ENCODE measurements at places on chromosomes 13 and 19.

- DNase-seq: no peak
These were observed 1219.1 kb downstream of the UQCRFS1 start for GRCh38 chr19:27993619-27994570.

GRCh38 chr13:31725841-31726240 lies 13.5 kb upstream of the RXFP2 start:
- DNase-seq: no peak

DNA sequence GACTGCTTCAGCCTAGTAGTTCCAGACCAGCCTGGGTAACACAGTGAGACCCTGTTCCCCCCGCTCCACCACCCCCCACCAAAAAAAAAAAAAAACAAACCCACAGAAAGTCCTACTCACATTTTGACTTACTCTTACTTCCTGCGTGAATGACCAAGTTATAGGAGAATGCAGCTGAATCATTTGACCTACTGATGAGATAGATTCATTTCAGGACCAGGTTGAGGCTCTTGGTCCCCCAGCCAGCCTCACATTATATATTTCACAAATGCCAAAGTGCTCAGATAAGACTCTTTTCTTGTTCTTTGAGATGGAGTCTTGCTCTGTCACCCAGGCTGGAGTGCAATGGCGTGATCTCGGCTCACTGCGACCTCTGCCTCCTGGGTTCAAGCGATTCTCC lies 70.2 kb downstream of the KLF5 start:
- no peak for DNase-seq

- no peak for DNase-seq
These were observed 49.3 kb upstream of the TDRD3 start for GRCh38 chr13:60347690-60348089.

DNA sequence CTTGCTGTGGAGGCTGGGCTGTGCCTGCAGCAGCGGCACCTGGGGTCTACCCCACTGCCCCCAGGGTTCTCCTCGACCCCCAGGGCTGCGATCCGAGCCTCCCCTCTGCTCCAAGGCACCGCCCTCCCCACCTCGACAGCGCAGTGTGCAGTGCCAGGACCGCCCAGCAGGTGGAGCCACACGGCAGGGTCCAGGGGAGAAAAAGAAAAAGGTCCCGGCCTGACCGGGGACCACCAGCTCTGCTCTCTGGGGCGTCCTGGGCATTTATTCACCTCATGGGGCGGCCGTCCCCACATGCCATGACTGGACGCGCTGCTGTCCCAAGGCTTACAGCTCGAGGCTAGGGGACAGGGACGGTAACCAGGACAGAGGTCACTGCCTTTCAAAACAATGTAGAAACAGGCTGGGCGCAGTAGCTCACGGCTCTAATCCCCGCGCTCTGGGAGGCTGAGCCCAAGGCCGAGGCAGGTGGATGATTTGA lies 10.6 kb downstream of the REXO1 start:
- no peak for DNase-seq

- no peak for DNase-seq
These were observed 444.8 kb downstream of the SLITRK5 start for GRCh38 chr13:88115976-88116375.

- peak; percentile 83 for DNase-seq
These were observed 8.0 kb downstream of the MYO1F start for GRCh38 chr19:8569066-8569771.
